NCI-H1105 treated with DMSO at 0.1 percent for 48 hours (cell line): ENCODE measurements at places on chromosomes 3 and 15.

DNA sequence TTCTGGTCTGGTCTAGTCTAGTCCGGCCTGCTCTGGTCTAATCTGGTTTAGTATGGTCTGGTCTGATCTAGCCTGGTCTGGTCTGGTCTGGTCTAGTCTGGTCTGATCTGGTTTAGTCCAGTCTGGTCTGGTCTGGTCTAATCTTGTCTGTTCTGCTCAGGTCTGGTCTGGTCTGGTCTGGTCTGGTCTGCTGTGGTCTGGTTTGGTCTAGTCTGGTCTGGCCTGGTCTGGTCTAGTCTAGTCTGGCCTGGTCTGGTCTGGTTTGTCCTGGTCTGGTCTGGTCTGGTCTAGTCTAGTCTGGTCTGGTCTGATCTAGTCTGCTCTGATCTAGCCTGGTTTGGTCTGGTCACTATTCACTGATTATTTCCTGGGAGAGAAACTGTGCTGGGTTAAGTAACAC, 84.1 kb upstream of the PRR23E start:
- no peak for DNase-seq

GRCh38 chr3:42659451-42660130, 6.1 kb downstream of the ZBTB47 start:
- DNase-seq, result no peak

DNA sequence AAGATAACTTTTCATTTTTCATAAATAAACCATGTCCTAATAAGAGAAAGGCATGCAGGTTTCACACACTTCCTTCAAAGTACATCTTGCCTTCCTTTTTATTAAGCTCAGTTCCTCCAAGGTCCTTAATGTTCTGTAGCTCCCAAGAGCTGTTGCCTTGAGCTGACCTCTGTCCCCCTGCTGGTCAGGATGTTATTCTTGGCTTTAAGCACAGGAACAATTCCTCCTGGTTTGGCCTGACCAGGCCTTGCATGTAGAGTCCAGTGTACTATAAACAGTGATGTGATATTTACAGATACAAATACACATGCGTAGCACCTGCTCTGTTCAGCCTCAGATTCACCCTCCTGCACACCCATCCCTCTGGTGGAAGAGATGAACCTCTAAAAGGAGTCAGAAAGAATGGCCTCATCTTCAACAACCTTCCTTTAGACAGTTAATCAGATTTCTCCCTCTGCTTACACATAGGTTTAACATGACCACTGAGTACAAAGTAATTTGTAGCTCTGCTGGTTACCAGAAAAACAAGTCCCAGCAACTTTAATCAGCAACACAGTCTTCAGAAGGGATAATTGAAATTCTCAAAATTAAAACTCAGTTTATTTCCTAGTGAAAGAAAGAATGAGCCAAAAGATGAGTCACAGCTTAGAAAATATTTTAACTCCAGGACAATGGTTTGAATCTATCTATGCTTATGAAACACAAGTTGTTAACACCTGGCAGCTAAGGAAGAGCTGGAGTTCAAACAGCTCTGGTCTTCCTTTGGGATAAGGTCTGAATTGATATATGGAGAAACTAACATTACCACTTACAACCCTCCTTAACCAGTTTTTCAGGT, 46.5 kb downstream of the PTPN9 start:
- DNase-seq, result no peak

GRCh38 chr3:52730681-52731080, 24.8 kb downstream of the SPCS1 start:
- DNase-seq, result no peak

GRCh38 chr3:9151240-9151639, 98.2 kb downstream of the SRGAP3 start:
- DNase-seq, result no peak

GRCh38 chr15:50365971-50366370, 11.0 kb upstream of the GABPB1 start:
- no peak for DNase-seq

GRCh38 chr3:194251891-194252560, 99.1 kb downstream of the CPN2 start:
- DNase-seq, result no peak

DNA sequence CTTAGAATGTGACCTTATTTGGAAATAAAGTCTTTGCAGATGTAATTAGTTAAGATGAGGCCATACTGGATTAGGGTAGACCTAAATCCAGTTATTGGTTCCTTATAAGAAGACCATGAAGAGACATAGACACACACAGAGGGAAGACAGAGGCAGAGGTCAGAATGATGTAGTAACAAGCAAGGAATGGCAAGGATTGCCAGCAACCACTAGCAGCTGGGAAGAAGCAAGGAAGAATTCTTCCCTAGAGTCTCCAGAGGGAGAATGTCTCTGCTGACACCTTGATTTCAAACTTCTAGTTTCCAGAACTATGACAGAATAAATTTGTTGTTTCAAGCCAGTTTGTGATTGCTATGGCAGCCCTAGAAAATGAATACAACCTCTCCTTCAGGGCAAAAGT, 116.7 kb downstream of the WDR76 start:
- no peak for DNase-seq

DNA sequence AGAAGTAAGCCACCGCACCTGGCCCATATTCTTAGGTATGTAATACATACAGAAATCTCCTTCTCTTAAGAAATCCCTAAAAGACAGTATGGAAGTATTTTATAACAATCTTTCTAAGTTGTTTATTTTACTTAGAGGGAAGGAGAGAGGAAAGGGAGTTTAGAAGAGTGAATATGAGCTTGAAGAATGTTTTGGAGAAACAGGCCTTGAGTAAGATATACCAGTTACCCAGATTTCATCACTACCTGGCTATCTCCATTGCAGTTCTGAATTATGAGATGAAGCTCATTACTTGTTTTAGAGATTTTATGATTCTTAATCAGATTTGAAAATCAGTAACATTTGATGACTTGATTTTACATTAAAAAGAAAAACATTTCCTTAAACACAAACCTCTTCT, 71.9 kb downstream of the DCUN1D1 start:
- DNase-seq, result no peak

GRCh38 chr3:65915477-65915876, 123.2 kb downstream of the MAGI1 start:
- DNase-seq, result no peak

GRCh38 chr3:163852233-163852632, 1226.1 kb downstream of the SI start:
- no peak for DNase-seq

DNA sequence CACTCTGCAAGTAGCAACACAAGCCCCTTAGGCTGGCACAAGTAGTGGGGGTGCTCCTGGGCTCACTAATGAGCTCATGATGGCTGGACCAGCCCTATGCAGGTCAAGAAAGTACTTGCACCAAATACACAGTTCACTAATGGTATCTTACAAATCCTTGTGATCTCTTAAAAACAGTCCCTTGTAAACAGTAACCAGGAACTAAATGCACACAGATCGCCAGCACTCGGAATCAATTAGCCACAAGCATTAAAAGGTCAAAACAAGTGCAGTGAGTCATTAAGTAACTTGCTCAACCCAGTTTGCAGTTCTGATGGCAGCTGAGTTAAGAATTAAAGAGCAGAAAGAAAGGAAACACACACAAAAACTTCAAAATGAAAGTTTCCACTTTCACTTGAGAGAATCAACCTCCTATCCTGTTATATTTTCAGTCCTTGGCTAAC, 43.2 kb downstream of the ARHGEF3 start:
- DNase-seq, result no peak
